Esophagus squamous epithelium (tissue), 5 donors: ENCODE measurements at places on chromosomes 1 and 21.

- DNase-seq = no peak
Measured at GRCh38 chr1:27109103-27109822, 45.7 kb downstream of the SLC9A1 start.

DNA sequence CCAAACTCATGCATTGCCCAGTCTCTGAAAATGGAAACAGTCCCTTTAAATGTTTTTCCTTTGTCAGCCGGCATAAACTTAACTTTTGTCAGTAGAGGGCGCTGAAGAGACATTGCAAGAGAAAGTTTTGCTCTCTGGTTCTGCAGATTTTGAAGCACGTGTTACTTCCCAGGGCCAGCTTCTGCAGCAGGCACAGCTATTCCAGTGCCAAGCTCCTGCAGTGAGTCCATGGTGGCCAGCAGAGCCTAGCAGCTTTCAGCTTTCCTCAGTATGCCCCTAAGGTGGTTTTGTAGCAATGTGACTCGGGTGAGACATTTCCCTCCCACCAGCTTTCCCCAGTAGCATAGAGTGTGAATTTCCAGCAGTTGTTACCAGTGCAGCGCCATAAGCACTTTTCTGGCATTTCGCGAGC lies 2.6 kb upstream of the IFI44L start:
- DNase-seq = no peak

- no peak for DNase-seq
Measured at GRCh38 chr1:70405780-70406416, 5.2 kb upstream of the CTH start.

GRCh38 chr1:58786184-58786926 lies 2.5 kb upstream of the JUN start:
- DNase-seq = no peak

DNA sequence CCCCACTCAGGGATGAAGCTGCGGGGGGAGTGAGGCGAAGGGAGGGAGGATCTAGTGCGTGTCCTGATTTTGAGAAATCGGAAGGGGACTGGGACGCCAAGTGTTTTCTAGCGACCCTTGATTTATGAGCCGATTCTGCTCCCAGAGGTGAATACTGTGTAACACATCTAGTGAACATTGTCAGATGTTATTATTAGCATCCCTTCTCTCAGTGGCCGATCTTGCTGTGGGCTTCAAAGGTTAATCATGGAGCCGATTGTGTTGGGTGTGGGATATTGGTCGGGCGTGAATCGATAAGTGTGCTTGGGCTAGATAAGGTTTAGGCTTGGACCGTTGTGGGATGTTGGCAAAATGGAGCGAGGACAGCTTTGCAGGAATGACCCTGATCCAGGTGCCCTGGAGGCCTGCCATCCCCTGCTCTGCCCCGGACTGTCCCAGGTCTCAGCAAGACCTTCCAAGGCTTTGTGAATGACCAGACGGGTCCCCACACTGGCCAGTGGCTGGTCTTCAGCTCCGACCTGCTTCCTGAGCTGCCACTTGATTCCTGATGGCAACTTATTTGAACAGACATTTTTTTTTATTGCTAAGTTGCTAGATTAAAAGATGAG lies 2.2 kb downstream of the AJAP1 start:
- no peak for DNase-seq

GRCh38 chr1:18155881-18156385 lies 48.3 kb downstream of the IGSF21 start:
- no peak for DNase-seq

DNA sequence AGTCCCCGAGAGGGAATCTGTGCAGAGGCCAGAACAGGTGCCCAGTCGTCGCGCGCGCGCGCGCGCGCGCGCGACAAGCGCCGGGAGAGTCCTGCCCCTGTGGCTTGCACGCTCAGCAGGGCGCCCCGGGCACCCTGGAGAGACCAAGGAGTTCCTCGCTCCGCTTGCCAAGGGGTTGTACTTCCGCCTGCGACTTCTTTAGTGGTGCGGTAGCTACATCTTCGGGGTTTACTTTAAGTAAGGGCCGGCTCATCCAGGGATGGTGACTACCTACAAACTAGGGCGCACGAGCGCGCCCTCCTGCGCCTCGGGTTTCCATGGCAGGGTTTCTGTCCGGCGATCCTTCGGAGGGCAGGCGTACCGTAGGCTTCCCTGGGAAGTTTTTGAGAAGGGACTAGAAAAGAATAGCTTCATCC lies 1.4 kb downstream of the LHX4 start:
- DNase-seq = no peak

- no peak for DNase-seq
Measured at GRCh38 chr1:156848461-156849150, 10.3 kb downstream of the INSRR start.

DNA sequence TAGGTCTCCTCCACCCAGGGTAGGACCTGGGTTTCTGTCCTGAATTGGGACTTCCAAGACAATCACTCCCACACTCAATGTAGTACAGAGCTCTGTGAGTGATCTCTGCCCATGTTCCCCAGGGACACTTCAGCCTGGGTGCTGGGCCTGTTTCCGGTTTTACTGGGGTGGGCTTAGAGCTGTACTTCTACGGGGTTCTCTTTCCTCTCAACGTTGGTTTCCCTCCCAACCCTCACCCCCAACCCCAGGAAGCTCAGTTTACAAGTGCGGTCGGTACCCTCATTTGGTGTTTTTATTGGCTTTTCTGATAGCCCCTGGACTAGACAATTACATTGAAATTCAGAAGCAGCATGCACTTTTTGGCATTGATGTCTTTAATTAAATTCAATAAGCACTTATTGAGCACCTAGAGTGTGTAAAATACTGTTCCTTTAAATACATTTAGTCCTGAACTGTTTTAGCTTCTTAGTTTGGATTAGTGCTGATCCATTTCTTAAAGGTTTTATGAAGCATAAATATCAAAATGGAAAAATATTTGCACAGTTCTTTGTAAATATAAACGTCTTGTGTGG lies 542 bp upstream of the XPR1 start:
- DNase-seq = no peak

DNA sequence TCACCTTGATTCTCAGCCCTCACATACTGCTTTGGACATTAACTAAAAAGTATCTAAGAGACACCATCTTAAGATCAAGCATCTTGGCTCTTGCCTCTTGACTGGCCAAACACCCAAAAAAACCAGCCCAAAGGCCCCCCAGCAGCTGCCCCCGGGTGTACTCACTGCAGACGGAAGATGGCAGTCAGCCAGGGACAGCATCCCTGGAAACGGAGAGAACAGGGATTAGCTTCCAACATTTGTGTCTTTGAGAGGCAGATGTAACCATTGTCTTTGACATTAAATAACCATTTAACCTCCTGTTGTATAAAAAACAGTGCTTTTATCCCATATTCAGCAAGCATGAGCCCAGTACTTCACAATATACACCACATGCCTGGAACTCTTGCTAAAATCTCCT lies 11.3 kb downstream of the TMEM63A start:
- DNase-seq = no peak

DNA sequence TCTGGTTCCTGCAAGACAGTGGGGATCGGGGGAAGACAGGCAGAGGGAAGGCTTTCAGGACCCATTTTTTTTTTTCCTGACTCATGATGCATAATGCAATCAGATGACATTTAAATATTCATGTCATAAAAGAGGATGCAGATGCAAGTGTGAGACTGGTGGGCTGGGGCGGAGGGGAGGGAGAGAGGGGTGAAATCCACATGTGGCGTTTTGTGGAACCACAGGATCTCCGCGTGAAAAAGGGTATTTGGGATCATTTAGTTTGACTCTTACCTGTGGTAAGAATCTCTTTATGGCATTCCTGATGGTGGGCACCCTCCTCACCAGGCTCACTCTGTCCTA lies 249.3 kb upstream of the CSF3R start:
- DNase-seq = no peak

DNA sequence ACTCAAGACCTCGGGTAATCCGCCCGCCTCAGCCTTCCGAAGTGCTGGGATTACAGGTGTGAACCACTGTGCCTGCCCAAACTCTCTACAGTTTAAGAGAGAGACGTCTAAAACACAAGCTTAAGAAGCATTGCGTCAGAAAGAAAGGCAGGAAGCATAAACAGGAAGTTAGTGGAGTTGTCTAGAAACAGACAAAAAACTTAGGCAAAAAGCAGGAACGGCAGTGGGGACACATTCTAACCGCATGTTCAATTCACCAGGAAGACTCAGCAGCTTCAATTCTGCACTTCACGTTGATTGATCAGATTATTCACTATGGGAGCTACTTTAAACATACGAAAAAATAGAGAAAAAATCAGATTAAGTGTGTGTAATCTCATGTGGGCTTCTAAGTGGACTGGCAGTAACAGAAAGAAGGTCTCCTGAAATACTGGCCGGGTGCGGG lies 7.4 kb downstream of the CFAP74 start:
- no peak for DNase-seq

DNA sequence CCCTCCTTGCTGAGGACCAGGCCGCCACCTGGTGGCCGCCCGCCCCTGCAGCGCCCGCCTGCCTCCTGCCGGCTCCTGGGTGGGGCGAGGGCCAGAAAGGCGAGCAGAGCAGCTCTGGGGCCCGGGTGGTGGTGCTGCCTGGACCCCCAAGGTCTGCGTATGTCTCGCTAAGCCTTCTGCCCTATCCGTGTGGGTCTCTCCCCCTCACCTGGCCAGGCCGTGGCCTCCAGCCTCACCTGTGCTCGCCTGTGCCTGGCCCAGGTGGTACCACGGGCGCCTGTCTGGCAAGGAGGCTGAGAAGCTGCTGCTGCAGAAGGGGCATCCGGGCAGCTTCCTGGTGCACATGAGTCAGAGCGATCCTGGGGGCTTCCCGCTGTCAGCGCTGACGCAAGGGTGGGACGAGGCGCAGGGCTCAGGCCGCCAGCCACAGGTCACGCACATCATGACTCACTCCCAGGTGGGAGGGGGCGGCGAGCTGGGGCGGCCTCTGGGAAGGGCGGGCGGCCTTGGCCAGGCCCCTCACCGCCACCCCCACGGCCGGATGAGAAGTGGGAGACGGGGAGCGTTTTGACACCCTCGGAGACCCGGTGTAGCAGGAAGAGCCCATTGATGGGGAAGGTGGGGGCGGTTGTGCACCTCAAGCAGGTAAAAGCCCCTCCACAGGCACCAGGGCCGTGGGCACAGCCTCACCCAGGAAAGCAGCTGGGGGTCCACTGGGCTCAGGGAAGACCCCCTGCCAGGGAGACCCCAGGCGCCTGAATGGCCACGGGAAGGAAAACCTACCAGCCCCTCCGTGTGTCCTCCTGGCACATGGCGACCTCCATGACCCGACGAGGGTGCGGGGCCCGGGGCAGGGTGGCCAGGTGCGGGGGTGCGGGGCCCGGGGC lies 9.9 kb downstream of the RNF223 start:
- no peak for DNase-seq

DNA sequence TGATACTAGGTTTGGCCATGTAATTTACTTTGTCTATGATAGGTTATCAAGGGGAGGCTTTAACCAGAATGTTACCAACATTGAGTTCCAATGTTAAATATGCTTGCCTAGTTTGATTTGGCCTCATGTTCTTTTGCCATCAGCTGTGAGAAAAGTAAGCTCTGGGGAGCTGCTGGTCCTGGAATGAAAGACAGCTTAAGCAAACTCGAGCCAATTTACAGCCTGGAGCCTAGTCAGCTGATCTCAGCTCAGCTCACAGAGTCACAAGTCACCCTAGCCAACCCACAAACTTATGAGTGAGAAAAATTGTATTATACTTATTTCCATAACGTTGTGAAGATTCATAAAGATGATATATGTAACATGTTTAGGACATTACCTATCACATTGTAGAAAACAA lies 426.7 kb downstream of the RWDD3 start:
- no peak for DNase-seq

GRCh38 chr1:232213928-232214327 lies 416.0 kb downstream of the SIPA1L2 start:
- DNase-seq = no peak

- no peak for DNase-seq
Measured at GRCh38 chr1:14915356-14916054, 238.0 kb upstream of the TMEM51 start.

DNA sequence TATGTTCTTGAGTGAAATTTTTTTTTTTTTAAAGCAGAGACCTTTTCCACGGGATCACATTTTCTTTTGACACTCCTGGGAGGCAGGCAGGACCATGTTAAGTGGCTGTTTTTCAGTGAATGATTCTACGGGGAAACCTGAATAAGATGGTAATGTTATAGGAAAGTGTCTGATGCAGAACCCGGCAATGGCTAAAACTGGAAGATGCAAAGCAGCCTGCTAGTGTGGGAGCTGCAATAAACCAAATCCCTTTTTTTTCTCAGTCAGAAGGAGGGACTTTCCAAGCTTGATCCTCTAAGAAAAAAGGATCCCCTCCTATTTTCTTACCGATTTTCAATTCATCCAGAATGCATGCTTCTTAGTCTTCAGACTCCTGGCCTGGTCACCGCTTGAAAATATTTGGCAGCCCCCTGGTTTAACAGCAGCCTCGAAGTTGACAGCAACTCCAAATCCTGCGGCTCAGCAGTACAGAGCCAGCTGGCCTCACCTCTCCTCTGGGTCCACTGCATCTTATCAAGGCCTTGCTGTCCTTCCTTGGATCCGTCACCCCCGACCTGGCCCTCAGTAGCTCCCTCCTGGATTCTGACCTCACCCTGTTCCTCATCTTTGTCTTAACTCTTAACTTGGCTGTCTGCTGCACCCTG lies 5.6 kb downstream of the MX2 start:
- no peak for DNase-seq

DNA sequence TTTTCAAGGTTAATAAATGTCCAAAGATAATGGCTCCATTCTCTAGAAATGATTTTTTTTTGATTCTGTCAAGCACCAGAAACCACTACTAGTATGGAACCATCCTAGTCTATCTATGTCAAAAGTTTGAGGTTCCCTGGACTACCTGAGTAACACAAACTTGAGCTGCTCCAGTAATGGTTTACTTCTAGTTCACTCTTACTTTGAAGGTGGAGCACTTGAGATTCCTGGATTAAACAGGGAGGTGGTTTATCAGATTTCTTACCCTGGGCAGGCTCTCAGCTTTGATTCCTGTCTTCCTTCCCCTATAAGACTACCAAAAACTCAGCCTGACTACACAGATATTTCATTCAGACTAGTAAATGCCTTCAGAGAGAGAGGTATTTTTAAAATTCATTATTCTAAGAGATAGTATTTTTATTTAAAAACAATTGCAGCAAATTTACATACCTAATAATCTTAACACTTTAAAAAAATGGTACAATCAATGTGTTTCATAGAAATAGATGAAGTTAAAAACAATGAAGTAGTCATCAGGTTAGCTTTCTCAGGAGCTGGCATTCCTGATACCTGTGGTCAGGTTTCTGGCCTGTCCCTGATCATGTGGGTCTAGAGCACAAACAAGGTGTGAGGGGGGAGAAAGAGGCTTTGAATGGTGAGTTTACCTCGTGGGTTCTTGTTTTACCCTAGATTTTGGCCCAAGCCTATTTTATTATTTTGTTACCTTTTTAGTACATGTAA lies 23.4 kb downstream of the PHC2 start:
- DNase-seq = no peak

- DNase-seq = no peak
Measured at GRCh38 chr21:34537838-34538237, 25.8 kb upstream of the KCNE1 start.

GRCh38 chr1:223221686-223222085 lies 78.6 kb upstream of the TLR5 start:
- no peak for DNase-seq

GRCh38 chr21:38645282-38645681 lies 147.0 kb upstream of the ERG start:
- DNase-seq = no peak

GRCh38 chr1:183646776-183647175 lies 6.3 kb downstream of the APOBEC4 start:
- DNase-seq = no peak

GRCh38 chr1:236124965-236125364 lies 17.4 kb upstream of the GPR137B start:
- no peak for DNase-seq

GRCh38 chr1:200294241-200294640 lies 115.6 kb downstream of the ZNF281 start:
- DNase-seq = no peak

GRCh38 chr21:38626306-38626705 lies 128.0 kb upstream of the ERG start:
- DNase-seq = no peak
